ENCODE measurements at places on chromosomes 1 and 21.

- DNase-seq, result no peak
These were observed 8.6 kb upstream of the ACBD3 start for GRCh38 chr1:226195144-226195543.

DNA sequence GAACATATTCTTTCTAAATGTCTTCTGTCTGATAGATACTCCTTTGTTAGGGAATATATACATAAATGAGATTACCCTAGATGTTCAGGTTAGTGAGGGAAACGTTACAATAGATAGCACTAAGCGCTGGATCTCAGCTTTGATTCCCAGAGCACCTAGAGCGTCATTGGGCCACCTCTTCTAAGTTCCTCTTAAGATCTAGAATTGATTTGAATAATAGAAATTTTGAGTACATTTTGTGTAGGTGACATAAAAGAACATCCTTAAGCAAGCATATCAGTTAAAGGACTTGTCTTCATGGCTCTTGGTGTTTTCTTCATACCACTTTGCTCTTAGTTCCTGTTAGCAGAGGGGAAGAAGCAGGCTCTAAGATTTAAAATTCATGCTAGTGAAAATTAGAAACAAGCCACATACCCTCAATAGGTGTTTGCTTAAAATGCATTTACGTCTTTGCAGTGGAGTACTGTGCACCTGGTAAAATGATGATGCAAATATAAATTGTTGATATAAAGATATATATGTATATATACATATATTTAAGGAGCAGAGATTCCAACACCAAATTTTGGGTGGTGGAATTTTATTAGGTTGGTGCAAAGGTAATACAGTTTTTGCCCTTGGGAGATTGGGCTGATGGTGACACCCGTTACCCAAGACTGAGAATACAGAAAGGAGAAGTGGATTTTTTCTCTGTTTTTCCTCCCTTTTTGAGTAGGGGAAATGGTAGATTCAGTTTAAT, 47.1 kb downstream of the DYRK1A start:
- DNase-seq, result no peak

GRCh38 chr1:233704170-233704897, 90.4 kb downstream of the KCNK1 start:
- no peak for DNase-seq

- DNase-seq, result no peak
These were observed 621.7 kb downstream of the LMO4 start for GRCh38 chr1:87950369-87950768.

DNA sequence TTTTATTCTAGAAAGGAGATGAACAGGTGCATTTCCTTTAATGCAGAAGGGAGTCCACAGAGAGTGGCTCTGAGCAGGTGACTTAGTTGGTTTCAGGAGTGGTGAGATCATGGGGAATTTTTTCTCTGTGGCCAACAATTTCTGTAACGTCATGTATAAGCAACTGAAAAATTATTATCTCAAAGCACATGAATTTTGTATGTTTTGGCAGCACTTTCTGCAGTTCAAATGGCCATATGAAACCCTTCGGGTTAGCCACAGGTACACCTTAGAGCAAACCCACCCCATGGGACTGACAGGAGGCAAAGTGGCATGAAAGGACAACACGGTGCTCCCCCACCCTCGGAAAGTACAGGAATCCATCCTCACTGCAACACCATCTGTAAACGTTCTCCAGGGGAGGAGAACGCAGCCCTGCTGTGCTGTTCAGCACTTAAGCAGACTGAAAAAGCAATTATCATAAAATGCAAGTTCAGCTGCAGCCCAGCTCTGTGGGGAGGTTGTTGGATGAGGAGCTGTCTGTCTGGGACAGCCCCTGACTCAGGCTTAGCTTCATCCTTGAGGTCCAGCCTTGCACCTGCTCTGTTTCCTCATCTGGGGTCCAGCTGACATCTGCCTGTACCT, 55.8 kb upstream of the CLDN14 start:
- DNase-seq, result no peak

DNA sequence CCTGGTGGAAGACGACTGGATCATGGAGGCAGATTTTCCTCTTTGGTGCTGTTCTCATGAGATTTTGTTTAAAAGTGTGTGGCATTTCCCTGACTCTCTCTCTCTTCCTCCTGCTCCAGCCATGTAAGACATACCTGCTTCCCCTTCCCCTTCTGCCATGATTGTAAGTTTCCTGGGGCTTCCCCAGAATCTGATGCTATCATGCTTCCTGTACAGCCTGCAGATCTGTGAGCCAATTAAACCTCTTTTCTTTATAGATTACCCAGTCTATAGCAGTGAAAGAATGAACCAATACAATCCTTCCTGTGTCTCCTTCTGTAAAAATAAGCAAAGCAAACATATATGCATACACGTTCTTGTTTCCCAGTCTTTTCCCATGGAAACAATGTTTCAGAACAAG, 273.2 kb downstream of the DYRK1A start:
- DNase-seq, result no peak

- no peak for DNase-seq
These were observed 14.1 kb upstream of the HMGCS2 start for GRCh38 chr1:119782631-119783325.

DNA sequence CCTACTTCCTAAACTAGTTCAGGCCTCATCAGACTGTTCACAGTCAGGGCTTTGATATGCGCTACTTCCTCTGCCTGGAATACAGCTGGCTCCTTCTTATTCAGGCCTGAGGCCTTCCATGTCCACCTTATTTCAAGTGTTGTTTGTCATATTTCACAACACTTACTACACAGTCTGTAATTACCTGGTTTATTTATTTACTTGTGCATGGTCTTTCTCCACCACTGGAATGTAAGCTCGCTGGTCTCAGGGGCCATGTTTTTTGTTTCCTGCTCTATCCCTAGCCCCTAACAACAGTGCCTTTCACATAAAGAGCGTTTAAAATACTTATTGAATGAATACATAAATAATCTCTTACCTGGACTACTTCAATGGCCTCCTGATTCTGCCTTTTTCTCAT, 4.6 kb upstream of the SRSF4 start:
- no peak for DNase-seq

- no peak for DNase-seq
These were observed 80.6 kb downstream of the RASAL2 start for GRCh38 chr1:178174539-178174938.

DNA sequence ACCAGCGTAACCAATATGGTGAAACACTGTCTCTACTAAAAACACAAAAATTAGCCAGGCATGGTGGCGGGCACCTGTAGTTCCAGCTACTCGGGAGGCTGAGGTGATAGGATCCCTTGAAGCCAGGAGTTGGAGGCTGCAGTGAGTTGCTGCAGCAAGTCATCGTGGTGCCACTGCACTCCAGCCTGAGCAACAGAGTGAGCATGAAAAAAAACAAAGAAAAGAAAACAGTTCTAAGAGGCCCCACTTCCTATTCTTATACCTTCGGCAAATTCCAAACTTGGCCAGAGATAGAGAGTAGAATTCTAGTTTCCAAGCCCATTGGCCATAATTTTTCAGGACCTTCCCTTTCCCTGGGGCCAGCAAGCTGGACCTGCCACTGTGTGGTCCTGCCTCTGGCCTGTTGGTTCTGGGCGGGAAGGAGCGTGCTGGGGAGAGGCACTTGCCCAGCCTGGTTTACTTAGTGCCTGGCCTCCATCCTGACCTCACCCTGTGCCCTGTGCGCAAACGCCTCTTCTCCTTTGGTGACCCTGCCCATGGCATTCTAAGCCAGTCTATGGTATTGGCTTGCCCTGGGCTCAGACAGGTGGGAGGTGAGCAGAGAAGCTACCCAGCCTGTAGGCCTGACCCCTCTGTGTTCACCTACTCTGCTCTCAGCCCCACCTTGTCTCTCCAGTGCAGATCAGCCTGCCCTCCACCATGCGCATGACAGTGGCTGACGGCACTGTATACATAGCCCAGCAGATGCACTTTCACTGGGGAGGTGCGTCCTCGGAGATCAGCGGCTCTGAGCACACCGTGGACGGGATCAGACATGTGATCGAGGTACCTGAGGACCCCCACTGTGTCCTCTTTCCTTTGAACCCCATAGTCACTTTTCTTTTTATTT, 11.0 kb downstream of the CA6 start:
- no peak for DNase-seq

- DNase-seq, result no peak
These were observed 11.2 kb upstream of the SPRR4 start for GRCh38 chr1:152959273-152959672.

GRCh38 chr1:89260566-89261255, 11.9 kb downstream of the GBP5 start:
- DNase-seq, result no peak

DNA sequence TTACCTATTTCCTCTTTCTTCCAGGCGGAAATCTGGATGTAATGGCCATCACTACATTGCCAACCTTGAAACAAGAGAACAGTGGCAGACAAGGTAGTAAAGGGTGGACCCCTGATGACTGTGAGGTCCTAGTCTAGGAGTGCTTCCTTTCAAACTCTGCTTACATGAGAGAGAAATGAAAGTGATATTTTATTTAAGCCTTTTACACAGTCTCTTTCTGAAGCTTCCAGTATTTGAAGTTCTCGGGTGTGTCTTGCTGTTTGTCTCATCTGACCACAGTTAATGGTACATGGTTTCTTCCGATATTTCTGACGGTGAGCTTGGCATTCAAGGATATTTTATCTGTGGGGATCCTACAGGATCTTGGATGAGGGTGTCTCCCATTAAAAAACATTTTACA, 215.2 kb downstream of the SLC45A1 start:
- no peak for DNase-seq

DNA sequence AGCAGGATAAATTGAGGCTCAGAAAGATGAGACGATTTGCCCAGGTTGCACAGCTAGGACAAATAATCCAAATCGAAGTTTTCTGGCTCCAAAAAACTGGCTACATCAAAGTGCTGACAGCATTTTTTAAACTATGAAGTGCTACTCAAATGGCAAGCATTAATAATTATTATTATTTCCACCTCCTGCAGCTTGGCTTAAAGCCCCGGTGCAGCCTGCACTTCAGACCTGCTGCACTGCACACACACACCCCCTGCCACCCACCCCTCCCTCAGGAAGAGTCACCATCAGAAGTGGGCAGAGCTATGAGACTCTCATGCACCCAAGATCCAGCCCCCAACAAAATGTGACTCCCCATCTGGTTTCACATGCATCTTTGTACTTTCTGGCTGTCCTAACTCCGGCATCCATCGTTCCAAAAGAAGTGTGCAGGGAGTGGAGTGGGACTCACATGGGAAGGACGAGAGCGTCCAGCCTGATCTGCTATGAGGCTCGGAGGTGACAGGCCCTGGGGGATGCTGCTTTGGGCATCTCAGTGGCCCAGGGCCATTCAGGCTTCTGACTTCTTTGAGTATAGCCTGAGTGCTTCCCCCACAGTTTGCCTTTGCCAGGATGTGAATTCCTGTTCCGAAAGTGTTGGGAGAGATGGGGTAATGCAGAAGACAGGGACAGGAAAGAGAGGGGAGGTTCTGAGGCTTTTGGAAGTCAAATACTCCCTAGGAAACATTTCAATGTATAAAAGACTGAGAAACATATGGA, 65.0 kb upstream of the FAM20B start:
- no peak for DNase-seq
